ENCODE measurements at places on chromosomes 1 and 21. TPM values are rescaled to one million over a fixed set of nuclear protein-coding genes. Genes with fewer than 3 reads are reported as not detected.

BRDT gene
- not detected for total RNA-seq

FAM131C gene
- 0.66 TPM for total RNA-seq

TTC39A gene
- not detected for total RNA-seq

IL19 gene
- not detected for total RNA-seq

AKR7A3 gene
- 0.50 TPM for total RNA-seq

BGLAP gene
- 1.5 TPM for total RNA-seq

ATP6V1G3 gene
- total RNA-seq: not detected

LCE1A gene
- total RNA-seq: not detected

BSND gene
- not detected for total RNA-seq

DNM3 gene
- 0.64 TPM for total RNA-seq

TRIM63 gene
- not detected for total RNA-seq

LINGO4 gene
- total RNA-seq: not detected

MPZ gene
- 1.9 TPM for total RNA-seq

KCNJ9 gene
- not detected for total RNA-seq

SLC16A4 gene
- total RNA-seq: 0.13 TPM

ALG14 gene
- 4.6 TPM for total RNA-seq

ELAPOR1 gene
- 13.9 TPM for total RNA-seq

FBXO2 gene
- 2.0 TPM for total RNA-seq

SYT6 gene
- total RNA-seq: not detected

ZSWIM5 gene
- total RNA-seq: 1.3 TPM

ADGRB2 gene
- 0.35 TPM for total RNA-seq

RNU1-1 gene
- total RNA-seq: 1,300 TPM

MEX3A gene
- 1.0 TPM for total RNA-seq

DISP3 gene
- total RNA-seq: 0.35 TPM

TACSTD2 gene
- not detected for total RNA-seq

RNPEP gene
- 33.2 TPM for total RNA-seq

LCE3D gene
- not detected for total RNA-seq

POGZ gene
- 65.3 TPM for total RNA-seq

C1orf87 gene
- not detected for total RNA-seq

FCGR2B gene
- total RNA-seq: 0.07 TPM

SPATA46 gene
- not detected for total RNA-seq

EVI5 gene
- total RNA-seq: 27.4 TPM

CD84 gene
- 27.6 TPM for total RNA-seq

CSDE1 gene
- total RNA-seq: 513 TPM

FCRL4 gene
- not detected for total RNA-seq
